Upper lobe of right lung (tissue), 1 donor: ENCODE measurements at places on chromosomes 11 and 22. TPM values are rescaled to one million over a fixed set of nuclear protein-coding genes. Genes with fewer than 3 reads are reported as not detected.
A peak's percentile ranks its signal among the peaks of the same experiment; 100 is the strongest.

The VWCE gene
- 1.5 TPM for total RNA-seq

GRCh38 chr22:46845296-46846149 is 83.1 kb downstream of the TBC1D22A start:
- H3K27ac ChIP-seq, result no peak overlapping the region
- peak overlapping the region; percentile 9 for H3K4me3 ChIP-seq
- H3K27me3 ChIP-seq, result no peaks in the 10 kb centered on the region

- H3K4me3 ChIP-seq, result no peak overlapping the region
- no peaks in the 10 kb centered on the region for H3K27me3 ChIP-seq
- no peak for DNase-seq
- H3K27ac ChIP-seq, result peak overlapping the region; percentile 55
- H3K4me1 ChIP-seq, result peaks cover 38% of the 10 kb centered on the region
- H3K36me3 ChIP-seq, result no peaks in the 10 kb centered on the region
Observed at GRCh38 chr11:11577251-11577855, 44.5 kb downstream of the GALNT18 start.

The OR51B4 gene
- not detected for total RNA-seq

The OR52H1 gene
- total RNA-seq, result 0.90 TPM
